ENCODE measurements at places on chromosomes 3 and 15.
A peak's percentile ranks its signal among the peaks of the same experiment; 100 is the strongest.

DNA sequence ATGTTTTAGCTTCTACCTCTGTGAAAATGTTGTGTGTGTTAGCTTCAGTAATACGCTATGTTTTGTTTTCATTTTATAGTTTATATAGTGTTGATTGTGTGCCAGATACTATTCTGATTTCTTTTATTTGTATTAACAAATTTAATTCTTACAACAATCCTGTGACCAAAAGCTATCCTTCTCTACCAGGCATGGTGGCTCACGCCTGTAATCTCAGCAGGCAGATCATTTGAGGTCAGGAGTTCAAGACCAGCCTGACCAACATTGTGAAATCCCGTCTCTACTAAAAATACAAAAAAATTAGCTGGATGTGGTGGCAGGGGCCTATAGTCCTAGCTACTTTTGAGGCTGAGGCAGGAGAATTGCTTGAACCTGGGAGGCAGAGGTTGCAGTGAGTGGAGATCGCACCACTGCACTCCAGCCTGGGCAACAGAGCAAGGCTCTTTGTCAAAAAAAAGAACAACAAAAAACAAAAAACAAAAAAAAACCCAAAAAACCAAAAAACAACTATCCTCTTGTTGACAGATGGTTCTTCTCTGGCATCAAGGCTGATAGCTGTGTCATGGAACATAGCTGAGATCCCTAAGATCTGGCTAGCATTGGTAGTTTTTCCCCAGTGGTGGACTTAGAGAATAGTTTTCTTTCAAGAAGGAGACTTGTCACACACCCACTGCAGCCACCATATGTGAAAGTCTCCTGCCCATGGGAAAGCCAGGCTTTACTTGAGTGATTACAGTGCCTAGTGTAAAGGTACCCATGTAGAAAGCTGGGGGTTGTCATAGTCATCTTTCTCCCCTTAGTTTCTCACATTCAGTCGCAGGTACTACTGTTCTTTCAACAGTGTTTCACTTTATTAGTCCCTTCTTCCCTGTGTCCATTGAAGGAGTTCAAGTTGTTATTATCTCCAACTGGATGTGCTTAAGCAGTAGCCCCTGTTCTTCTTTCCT is 116.5 kb downstream of the UBE2E2 start:
- H3K4me3 ChIP-seq: no peak overlapping the region
- no peaks in the 10 kb centered on the region for H3K36me3 ChIP-seq
- no peaks in the 10 kb centered on the region for H3K27me3 ChIP-seq

DNA sequence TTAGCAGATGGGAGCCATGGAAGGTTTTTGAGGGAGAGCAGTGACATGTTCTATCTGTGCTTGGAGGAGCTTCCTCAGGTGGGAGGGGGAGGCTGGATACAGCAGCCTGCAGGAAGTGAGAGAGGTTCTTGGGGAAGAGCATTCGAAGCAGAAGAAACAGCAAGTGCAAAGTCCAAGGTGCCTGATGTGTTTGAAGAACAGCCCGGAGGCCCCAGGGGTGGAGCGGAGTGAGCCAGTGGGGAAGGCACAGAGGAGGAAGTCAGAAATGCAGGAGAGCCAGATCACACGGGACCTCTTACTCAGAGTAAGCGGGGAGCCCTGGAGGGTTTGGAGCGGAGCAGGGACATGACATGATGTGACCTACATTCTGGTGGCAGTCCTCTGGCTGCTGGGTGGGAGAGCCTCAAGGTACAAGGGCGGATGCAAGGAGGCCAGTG is 10.8 kb downstream of the ITGA11 start:
- no peaks in the 10 kb centered on the region for H3K36me3 ChIP-seq
- H3K4me3 ChIP-seq: no peak overlapping the region
- DNase-seq: peak; percentile 57
- no peaks in the 10 kb centered on the region for H3K27me3 ChIP-seq
- no peaks in the 10 kb centered on the region for H3K4me1 ChIP-seq

DNA sequence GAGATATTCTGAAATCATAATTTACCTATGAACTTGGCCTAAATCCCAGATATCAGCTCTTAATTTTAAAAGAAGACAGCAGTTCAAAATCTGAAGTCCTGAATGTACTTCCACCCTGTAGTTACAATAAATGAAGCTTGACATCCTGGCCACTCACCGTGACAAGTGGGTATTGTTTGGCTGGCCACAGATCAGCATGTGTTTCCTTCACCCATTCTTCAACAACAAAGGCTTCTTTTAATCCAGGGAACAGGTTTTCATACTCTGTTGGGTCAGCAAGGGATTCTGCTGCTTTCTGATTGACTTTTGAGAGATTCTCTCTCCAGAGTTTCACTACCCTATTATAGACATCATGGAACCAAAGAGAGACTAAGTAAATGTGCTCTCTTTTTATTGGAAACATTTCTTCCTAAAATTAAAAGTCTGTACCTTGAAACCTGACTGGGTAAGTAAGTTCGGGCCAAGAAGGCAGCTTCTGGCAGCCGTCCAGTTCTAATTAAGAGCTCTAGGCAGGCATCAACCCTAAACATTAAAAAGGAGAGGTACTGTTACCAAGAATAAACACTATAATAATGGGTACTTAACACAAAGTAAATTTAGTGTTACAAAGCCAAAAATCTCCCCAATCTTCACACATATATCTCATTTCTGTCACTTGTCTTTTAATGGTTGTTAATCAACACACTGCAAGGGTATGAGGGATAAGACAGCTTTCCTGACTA is 15.2 kb downstream of the MRPS22 start:
- H3K36me3 ChIP-seq: peaks cover 7% of the 10 kb centered on the region
- no peaks in the 10 kb centered on the region for H3K4me1 ChIP-seq
- no peak for DNase-seq
- no peak overlapping the region for H3K27ac ChIP-seq
- no peaks in the 10 kb centered on the region for H3K27me3 ChIP-seq
- no peak overlapping the region for H3K4me3 ChIP-seq

- no peak for DNase-seq
- no peaks in the 10 kb centered on the region for H3K4me1 ChIP-seq
- no peak overlapping the region for H3K27ac ChIP-seq
- H3K36me3 ChIP-seq: no peaks in the 10 kb centered on the region
- H3K4me3 ChIP-seq: no peak overlapping the region
These were observed 30.3 kb downstream of the FGF12 start for GRCh38 chr3:192696943-192697587.

DNA sequence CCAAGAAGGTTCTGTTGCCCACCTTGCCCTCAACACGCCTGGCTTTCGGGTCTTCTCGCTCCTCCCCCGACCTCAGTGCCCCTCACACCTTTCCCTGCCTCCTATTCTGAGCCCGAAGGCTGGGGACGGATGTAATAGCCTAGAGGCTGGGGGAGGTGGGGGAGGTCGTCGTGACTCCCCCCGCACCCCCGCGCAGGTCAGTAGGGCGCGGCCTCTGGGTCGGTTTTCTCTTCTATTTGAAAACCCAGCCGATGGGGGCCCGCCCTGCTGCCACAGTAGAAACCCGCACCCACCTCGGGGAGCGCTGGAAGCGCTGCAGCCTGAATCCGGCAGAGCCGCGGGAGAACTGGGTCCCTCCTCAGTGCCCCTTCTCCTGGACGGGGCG is 1.0 kb upstream of the RBPMS2 start:
- H3K27me3 ChIP-seq: no peaks in the 10 kb centered on the region
- no peak for DNase-seq
- H3K36me3 ChIP-seq: no peaks in the 10 kb centered on the region
- H3K4me1 ChIP-seq: peaks cover 6% of the 10 kb centered on the region

DNA sequence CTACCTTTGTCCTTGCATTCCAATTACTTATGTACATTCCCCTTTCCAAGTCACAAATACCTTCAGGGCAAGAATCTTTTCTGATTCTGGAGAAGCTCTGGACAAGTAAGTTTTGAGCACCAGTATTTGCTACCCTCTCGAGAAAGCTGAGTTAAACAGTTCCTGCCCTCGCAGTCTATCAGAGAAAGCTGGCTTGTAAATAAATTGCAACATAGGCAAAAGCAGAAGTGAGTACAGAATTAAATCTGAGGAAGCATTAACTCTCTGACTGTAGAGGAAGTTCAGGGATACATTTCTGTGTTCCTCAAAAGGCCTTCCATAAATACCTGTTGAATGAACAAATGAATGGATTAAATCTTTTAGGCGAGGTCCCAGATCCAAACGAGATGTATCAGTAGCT is 1.2 kb downstream of the OSBPL11 start:
- H3K27me3 ChIP-seq: no peaks in the 10 kb centered on the region
- no peak for DNase-seq
- H3K4me1 ChIP-seq: no peaks in the 10 kb centered on the region
- H3K27ac ChIP-seq: peak overlapping the region; percentile 99
- H3K4me3 ChIP-seq: peak overlapping the region; percentile 81

DNA sequence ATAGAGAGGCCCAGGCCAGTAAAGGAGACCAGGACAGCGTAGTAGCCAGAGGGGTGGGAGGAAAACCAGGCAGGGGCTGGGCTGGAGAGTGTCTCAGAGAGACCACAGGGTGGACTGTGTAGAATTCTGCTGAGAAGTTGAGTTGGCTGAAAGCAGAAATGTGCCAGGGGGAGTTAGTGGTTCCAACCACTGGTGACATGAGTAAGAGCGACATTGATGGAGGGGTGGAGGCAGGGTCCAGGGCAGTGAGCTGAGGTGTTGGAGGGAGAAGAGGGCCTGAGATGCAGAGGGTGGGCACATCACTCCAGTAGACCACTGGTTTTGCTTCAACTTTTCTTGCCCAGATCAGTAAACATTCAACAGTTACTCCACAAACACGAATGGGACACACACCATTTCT is 106.5 kb downstream of the ASB7 start:
- no peaks in the 10 kb centered on the region for H3K27me3 ChIP-seq
- no peaks in the 10 kb centered on the region for H3K36me3 ChIP-seq
- no peak for DNase-seq
- H3K4me1 ChIP-seq: no peaks in the 10 kb centered on the region
- H3K27ac ChIP-seq: no peak overlapping the region

- no peak overlapping the region for H3K4me3 ChIP-seq
- peak overlapping the region; percentile 73 for H3K27ac ChIP-seq
These were observed 230.5 kb downstream of the NFKBIZ start for GRCh38 chr3:102079809-102080197.

DNA sequence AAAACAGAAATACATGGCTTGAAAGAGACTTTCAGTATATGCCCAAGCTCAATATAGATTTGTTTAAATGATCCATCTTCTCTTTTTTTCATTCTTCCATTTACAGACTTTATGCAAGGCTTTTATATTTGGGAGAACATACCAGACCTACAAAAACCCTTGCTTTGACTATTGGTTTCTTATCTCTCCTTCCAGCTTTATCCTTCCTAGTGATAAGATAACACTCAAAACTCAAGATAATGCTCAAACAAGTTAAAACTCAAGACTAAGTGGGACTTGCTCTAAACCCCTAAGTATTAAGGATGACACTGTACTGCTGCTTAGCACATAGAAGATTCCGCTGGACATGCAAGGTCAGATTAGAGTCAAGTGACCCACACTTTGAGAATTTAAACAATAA is 8.0 kb downstream of the TUSC7 start:
- DNase-seq: no peak
- H3K27me3 ChIP-seq: no peaks in the 10 kb centered on the region
- no peaks in the 10 kb centered on the region for H3K36me3 ChIP-seq
- H3K27ac ChIP-seq: no peak overlapping the region
- no peak overlapping the region for H3K4me3 ChIP-seq

- no peaks in the 10 kb centered on the region for H3K36me3 ChIP-seq
- no peak overlapping the region for H3K27ac ChIP-seq
- no peak overlapping the region for H3K4me3 ChIP-seq
- no peaks in the 10 kb centered on the region for H3K27me3 ChIP-seq
- no peak for DNase-seq
These were observed 16.1 kb downstream of the DNAJA4 start for GRCh38 chr15:78280319-78281072.

- H3K36me3 ChIP-seq: peaks cover 10% of the 10 kb centered on the region
- no peak overlapping the region for H3K27ac ChIP-seq
- H3K4me3 ChIP-seq: no peak overlapping the region
- no peaks in the 10 kb centered on the region for H3K27me3 ChIP-seq
- DNase-seq: no peak
These were observed 113.4 kb upstream of the LRRFIP2 start for GRCh38 chr3:37287776-37288175.

- H3K27me3 ChIP-seq: no peaks in the 10 kb centered on the region
- no peaks in the 10 kb centered on the region for H3K36me3 ChIP-seq
- no peak overlapping the region for H3K27ac ChIP-seq
These were observed 986.5 kb downstream of the TUSC7 start for GRCh38 chr3:117695871-117696645.

GRCh38 chr15:66997212-66997611 is 68.2 kb upstream of the SMAD3 start:
- DNase-seq: no peak
- no peak overlapping the region for H3K4me3 ChIP-seq
- H3K36me3 ChIP-seq: no peaks in the 10 kb centered on the region
- H3K4me1 ChIP-seq: no peaks in the 10 kb centered on the region
- H3K27me3 ChIP-seq: no peaks in the 10 kb centered on the region

DNA sequence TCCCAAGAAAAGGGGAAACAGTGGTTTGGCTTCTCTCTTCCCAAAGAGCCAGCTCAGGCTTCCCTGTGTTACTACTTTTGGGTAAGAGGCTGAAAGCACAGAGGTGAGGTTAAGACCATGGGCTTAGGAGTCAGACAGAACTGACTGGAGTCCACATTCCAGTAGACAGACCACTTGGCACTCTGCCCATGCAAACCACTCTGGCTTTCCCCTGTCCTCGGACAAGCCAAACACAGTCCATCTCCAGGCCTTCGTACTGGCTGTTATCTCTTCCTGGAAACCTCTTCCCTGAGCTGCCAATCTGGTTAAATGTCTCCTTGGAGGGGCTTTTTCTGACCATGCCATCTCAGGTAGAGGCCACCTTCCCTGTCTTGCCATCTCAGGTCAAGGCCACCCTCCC is 53.1 kb upstream of the FAM3D start:
- no peak overlapping the region for H3K4me3 ChIP-seq
- H3K36me3 ChIP-seq: no peaks in the 10 kb centered on the region
- no peaks in the 10 kb centered on the region for H3K4me1 ChIP-seq
- peak overlapping the region; percentile 25 for H3K27ac ChIP-seq
- H3K27me3 ChIP-seq: no peaks in the 10 kb centered on the region

DNA sequence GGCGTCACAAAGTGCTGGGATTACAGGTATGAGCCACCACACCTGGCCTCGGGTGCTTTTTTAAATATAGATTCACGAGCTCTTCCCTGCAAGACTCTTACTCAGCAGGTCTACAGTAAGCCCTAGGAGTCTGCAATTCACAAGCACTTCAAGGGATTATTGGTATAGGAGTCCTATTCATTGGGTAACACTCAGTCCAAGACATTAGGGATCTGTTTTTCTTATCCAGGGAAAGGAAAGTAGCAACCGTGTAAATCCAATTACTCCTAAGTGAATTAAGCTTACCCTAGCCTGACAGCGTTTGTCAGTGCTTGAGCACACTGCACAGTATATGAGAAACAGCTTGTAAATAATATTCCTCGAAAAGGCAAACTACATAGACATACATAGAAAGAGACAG is 109.9 kb downstream of the SENP2 start:
- H3K27me3 ChIP-seq: no peaks in the 10 kb centered on the region
- no peak overlapping the region for H3K4me3 ChIP-seq
